Esophagus squamous epithelium (tissue), 5 donors: ENCODE measurements at places on chromosomes 1 and 21. TPM values are rescaled to one million over a fixed set of nuclear protein-coding genes. Genes with fewer than 3 reads are reported as not detected.
A peak's percentile ranks its signal among the peaks of the same experiment; 100 is the strongest.

BACE2 gene
- total RNA-seq: 49.2 TPM

GRCh38 chr1:107433068-107433467 is 292.2 kb downstream of the NTNG1 start:
- H3K27ac ChIP-seq: no peak overlapping the region
- no peak for DNase-seq
- H3K4me3 ChIP-seq: no peak overlapping the region
- H3K27me3 ChIP-seq: no peaks in the 10 kb centered on the region
- H3K36me3 ChIP-seq: no peaks in the 10 kb centered on the region

PLA2G4A gene
- 16.3 TPM for total RNA-seq

DNA sequence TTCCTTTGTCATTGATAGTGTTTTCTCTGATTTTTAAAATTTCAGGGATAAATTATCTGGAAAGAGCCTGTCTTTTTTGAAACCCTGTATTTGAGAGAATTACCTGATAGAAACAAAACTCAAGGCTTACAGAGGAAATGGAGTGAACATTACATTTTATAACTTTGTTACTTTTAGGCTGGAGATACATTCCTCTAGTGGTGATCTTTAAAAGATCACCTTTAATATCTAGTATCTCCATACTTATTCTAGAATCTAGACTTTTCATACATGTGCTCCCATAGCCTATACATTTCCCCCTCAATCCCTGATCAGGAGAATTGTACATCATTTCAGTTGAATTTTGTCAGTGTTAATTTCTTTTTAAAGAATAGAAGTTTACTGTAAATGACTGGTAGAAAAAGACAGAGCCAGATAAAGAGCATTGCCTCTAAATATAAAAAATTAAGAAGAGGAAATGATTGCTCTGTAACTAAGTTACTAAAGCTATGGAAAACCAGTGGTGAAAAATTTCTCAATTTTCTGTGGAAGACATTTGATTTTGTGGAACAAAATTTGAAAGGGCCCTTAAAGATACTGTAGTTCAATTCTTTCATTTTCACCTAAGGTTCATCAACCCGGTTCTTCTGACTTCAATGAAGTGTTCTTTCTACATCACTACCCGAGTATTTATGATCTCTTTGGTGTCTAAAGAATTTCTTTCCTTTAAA is 33.7 kb downstream of the RASAL2 start:
- H3K4me3 ChIP-seq: no peak overlapping the region
- DNase-seq: no peak
- no peaks in the 10 kb centered on the region for H3K27me3 ChIP-seq
- H3K27ac ChIP-seq: peak overlapping the region; percentile 65
- peaks cover 16% of the 10 kb centered on the region for H3K4me1 ChIP-seq

HMCN1 gene
- total RNA-seq: 5.1 TPM

LEPROT gene
- total RNA-seq: 56.9 TPM

AMPD1 gene
- total RNA-seq: 0.32 TPM

- no peaks in the 10 kb centered on the region for H3K36me3 ChIP-seq
- H3K27me3 ChIP-seq: no peaks in the 10 kb centered on the region
- peak overlapping the region; percentile 95 for H3K27ac ChIP-seq
- H3K4me1 ChIP-seq: peaks cover 4% of the 10 kb centered on the region
Measured at GRCh38 chr1:40258445-40258769, 371 bp downstream of the ZMPSTE24 start.

DNA sequence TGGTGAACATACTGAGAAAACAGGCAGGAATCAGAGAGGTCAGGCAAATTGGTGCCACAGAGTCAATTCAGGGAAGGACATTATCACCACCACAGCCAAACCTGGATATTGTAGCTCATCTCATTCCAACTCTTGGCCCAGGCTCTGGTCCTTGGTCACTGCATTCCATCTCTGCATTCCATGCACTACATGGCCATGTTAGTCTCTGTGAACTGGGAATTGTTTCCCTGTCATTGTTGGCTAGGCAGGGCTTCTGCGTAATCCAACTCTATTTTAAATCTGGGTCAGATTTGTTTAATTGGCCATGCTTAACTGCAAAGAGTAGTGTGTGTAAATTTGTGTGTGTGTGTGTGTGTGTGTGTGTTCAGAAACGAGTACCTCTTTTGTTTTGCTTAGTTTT is 837.6 kb upstream of the ADAMTS5 start:
- DNase-seq: no peak
- H3K27ac ChIP-seq: no peak overlapping the region
- H3K27me3 ChIP-seq: no peaks in the 10 kb centered on the region
- H3K4me1 ChIP-seq: no peaks in the 10 kb centered on the region
- H3K36me3 ChIP-seq: no peaks in the 10 kb centered on the region

DNA sequence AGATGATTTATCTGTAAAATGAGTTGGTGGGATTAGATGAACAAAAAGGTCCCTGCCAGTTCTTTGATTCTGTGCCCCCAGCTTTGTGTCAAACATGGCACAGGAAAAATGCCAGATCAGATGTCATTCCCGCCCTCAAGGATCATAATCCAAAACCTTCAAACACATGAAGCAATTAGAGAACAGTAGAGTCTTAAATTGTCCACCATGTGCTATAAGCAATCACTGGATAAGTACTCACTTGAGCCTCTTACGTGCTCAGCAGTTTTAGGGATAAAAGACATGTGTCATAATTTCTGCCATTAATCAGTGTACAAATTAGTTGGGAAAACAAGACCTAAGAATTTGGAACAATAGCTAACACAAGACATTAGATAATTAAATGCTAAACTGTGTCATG is 15.4 kb upstream of the KIAA0040 start:
- no peak overlapping the region for H3K4me3 ChIP-seq
- no peak overlapping the region for H3K27ac ChIP-seq
- DNase-seq: no peak

DNA sequence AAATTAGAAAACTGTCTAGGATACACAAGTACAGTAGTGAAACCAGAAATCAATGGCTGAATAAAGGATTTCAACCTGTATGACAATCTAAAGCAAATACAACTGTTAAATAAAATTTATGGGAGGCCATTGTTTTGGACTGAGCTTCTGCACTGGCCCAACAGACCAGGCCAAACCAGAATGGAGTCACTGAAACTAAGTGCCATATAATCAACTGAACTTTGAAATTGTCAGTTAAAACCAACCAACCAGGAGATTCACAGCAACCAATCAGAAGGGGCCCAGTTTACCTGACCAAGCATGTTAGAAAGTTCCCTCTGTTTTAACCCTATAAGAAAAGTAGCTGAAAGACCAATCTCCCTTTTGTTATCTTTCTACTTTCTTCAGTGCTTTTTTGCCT is 30.5 kb upstream of the SOAT1 start:
- no peaks in the 10 kb centered on the region for H3K27me3 ChIP-seq
- no peak overlapping the region for H3K4me3 ChIP-seq
- no peak for DNase-seq
- H3K27ac ChIP-seq: no peak overlapping the region
- H3K4me1 ChIP-seq: no peaks in the 10 kb centered on the region

- H3K27ac ChIP-seq: no peak overlapping the region
- no peaks in the 10 kb centered on the region for H3K36me3 ChIP-seq
- no peak for DNase-seq
- H3K4me3 ChIP-seq: no peak overlapping the region
- no peaks in the 10 kb centered on the region for H3K4me1 ChIP-seq
- no peaks in the 10 kb centered on the region for H3K27me3 ChIP-seq
Measured at GRCh38 chr1:102472520-102472919, 475.8 kb upstream of the OLFM3 start.

DNA sequence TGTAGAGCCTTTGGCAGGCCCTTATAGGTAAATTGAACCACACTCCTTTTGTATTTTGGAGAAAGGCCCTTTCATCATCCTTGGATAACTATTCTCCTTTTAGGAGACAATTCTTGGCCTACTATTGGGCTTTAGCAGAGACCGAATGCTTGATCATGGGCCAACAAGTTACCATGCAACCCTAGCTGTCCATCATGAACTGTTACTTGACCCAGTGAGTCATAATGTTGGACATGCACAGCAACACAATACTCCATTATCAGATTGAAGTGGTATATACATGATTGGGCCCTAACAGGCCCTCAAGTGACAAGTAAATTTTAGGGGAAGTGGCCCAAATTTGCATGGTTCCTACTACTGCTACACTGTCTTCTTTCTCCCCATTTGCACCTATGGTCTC is 84.4 kb downstream of the CATSPERE start:
- no peak overlapping the region for H3K4me3 ChIP-seq
- no peak overlapping the region for H3K27ac ChIP-seq
- no peaks in the 10 kb centered on the region for H3K27me3 ChIP-seq

- H3K36me3 ChIP-seq: peaks cover 25% of the 10 kb centered on the region
- no peak overlapping the region for H3K4me3 ChIP-seq
- H3K4me1 ChIP-seq: peaks cover 83% of the 10 kb centered on the region
- no peaks in the 10 kb centered on the region for H3K27me3 ChIP-seq
Measured at GRCh38 chr1:31637915-31638673, 6.6 kb downstream of the PEF1 start.

GRCh38 chr1:218848009-218848408 is 325.7 kb upstream of the LYPLAL1 start:
- H3K4me3 ChIP-seq: no peak overlapping the region
- no peak for DNase-seq
- no peaks in the 10 kb centered on the region for H3K36me3 ChIP-seq
- H3K27me3 ChIP-seq: no peaks in the 10 kb centered on the region

- no peak overlapping the region for H3K4me3 ChIP-seq
- H3K27me3 ChIP-seq: no peaks in the 10 kb centered on the region
- DNase-seq: no peak
- H3K27ac ChIP-seq: no peak overlapping the region
Measured at GRCh38 chr1:202750024-202750423, 39.8 kb upstream of the SYT2 start.

- no peaks in the 10 kb centered on the region for H3K27me3 ChIP-seq
- no peaks in the 10 kb centered on the region for H3K36me3 ChIP-seq
- no peaks in the 10 kb centered on the region for H3K4me1 ChIP-seq
- no peak overlapping the region for H3K4me3 ChIP-seq
- no peak overlapping the region for H3K27ac ChIP-seq
Measured at GRCh38 chr1:235567812-235568503, 63.7 kb upstream of the B3GALNT2 start.

DNA sequence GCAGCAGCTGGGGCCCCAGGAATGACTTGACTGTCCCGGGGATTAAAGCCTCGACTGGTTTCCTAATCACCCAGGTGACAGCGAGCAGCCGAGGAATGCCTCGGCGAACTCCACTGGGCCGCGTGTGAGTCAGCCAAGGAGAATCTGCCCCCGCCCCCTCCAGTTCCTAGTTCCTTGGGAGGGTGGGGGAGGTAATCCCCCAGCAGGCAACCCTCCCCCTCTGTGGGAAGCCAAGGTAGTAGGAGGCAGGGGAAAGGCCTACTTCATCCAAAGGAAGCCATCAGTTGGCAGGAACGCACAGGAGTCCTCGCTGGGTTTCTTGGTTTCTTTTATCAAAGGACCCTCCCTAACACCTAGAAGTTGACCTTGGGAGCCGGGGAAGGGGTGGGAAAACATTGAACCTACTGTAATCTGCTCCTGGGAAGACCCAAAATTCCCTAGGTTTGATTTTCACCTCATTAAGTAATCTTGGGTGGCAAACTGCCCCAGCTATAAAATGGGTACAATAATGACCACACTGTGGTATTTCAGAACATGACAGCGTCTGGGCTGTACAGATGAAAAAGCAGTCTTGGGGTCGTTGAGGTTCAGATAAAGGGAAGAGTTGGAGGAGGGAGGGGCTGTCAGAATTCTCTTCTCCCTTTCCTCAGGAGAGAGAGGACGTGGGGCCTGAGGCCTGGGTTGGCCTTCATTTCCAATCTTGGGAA is 1.4 kb downstream of the TENT5B start:
- H3K27me3 ChIP-seq: no peaks in the 10 kb centered on the region
- peak overlapping the region; percentile 95 for H3K27ac ChIP-seq
- peaks cover 7% of the 10 kb centered on the region for H3K36me3 ChIP-seq
- H3K4me1 ChIP-seq: peaks cover 34% of the 10 kb centered on the region
- DNase-seq: no peak
- peak overlapping the region; percentile 58 for H3K4me3 ChIP-seq

OSCP1 gene
- total RNA-seq: 6.8 TPM

GPR153 gene
- total RNA-seq: 5.6 TPM

DNA sequence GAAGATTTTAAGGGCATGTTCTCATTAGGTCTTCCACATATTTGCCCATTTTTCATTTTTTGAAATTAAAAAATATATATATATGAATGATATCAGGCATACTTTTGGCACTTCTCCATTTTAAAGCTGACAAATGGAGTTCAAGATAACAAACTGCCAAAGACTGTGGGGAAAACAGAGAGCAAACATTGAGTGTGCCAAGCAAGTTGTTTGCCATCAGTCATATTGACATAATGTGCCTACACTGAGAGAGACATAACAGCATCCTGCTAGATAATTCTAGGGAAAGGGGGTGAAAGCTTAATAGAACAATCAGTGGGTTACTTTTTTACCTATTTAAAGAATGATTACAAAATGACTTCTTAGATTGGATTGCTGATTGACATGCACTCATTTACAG is 529.4 kb upstream of the CXADR start:
- H3K27me3 ChIP-seq: no peaks in the 10 kb centered on the region
- no peak overlapping the region for H3K27ac ChIP-seq
- H3K36me3 ChIP-seq: no peaks in the 10 kb centered on the region
- H3K4me3 ChIP-seq: no peak overlapping the region

GRCh38 chr1:2587860-2588571 is 1.4 kb downstream of the PRXL2B start:
- H3K27ac ChIP-seq: peak overlapping the region; percentile 97
- no peaks in the 10 kb centered on the region for H3K27me3 ChIP-seq
- no peak for DNase-seq
- peaks cover 36% of the 10 kb centered on the region for H3K4me1 ChIP-seq
- H3K4me3 ChIP-seq: peak overlapping the region; percentile 83
- no peaks in the 10 kb centered on the region for H3K36me3 ChIP-seq

SPATA45 gene
- total RNA-seq: not detected

GRCh38 chr1:152225678-152226077 is 1.7 kb upstream of the HRNR start:
- peak overlapping the region; percentile 30 for H3K27ac ChIP-seq
- no peaks in the 10 kb centered on the region for H3K27me3 ChIP-seq
- H3K4me3 ChIP-seq: no peak overlapping the region
- no peaks in the 10 kb centered on the region for H3K4me1 ChIP-seq

DNA sequence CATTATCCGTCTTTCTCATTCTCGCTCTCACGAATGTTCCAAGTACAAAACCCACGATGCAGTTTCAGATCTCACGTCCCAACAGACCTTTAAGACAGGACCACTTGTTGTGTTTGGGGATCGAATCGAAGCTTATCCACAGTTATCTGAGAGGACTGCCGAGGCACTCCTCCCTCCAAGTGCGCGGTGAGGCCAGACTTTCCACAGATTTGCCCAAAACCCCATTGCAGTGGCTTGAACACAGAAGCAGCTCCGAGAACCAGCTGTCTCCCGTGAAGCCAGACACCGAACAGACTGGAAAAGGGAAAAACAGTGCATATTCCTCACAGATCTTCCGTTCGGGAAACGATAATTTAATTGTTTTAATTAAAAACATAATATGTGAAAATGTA is 46.5 kb upstream of the COL6A2 start:
- H3K36me3 ChIP-seq: no peaks in the 10 kb centered on the region
- peaks cover 32% of the 10 kb centered on the region for H3K4me1 ChIP-seq
- H3K27me3 ChIP-seq: no peaks in the 10 kb centered on the region
- DNase-seq: no peak
- no peak overlapping the region for H3K4me3 ChIP-seq
